ENCODE measurements at places on chromosomes 4 and X. TPM values are rescaled to one million over a fixed set of nuclear protein-coding genes. Genes with fewer than 3 reads are reported as not detected.

- no peak for DNase-seq
Observed at GRCh38 chr4:56158483-56158882, 209.7 kb downstream of the CEP135 start.

GRCh38 chr4:124053872-124054538 is 657.4 kb downstream of the SPRY1 start:
- no peak for DNase-seq

- no peak for DNase-seq
Observed at GRCh38 chr4:73608689-73609594, 11.3 kb downstream of the RASSF6 start.

- DNase-seq = no peak
Observed at GRCh38 chrX:117839544-117839943, 277.1 kb downstream of the KLHL13 start.

GRCh38 chr4:143307531-143307930 is 29.1 kb upstream of the GAB1 start:
- DNase-seq = no peak

Gene BMPR1B
- not detected for total RNA-seq

DNA sequence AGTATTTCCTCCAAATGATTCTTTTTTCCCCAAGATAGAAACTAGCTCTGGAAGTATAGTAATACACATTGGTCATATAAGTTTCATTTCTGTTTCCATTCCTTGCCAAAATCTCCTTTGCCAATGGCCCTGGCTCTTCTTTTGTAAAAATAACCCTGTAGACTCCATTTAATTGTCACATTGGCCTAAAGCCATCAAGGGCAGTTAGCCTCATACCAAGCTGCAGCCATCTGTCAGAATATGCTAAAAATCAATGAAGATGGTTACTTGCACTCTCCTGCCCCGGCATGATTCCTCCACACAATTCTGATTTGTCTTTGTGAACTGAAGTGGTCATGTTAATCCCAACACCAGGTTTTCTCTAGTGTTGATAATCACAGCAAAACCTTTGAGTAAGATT is 380.5 kb downstream of the SH2D1A start:
- DNase-seq = no peak

- no peak for DNase-seq
Observed at GRCh38 chrX:44003975-44004374, 30.8 kb upstream of the NDP start.

GRCh38 chr4:184064877-184065276 is 152.8 kb downstream of the ENPP6 start:
- no peak for DNase-seq

Gene GAGE2A
- total RNA-seq = not detected

DNA sequence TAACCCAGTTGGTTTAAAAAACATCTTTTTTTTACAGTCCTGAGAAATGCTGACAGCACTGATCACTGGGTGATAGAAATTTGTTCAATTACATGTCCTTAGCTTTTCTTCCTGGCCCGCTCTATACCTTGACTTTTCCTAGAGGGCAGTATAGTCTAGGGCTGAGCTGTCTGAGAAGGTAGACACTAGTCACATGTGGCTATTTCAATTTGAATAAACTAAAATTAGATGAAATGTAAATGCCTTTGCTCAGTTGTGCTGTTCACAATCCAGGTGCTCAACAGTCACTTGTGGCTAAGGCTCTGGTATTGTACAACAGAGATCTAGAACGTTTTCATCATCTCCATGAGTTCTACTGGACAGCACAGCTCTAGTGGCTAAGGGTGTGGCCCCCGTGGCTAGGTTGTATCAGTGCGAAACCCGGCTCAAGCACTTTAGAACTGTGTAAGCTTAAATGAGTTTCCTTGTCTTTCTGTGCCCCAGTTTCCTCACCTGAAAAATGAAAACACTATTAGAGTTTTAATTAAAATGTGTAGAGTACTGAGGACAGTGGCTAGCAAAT is 111.6 kb upstream of the WDR17 start:
- DNase-seq = no peak

DNA sequence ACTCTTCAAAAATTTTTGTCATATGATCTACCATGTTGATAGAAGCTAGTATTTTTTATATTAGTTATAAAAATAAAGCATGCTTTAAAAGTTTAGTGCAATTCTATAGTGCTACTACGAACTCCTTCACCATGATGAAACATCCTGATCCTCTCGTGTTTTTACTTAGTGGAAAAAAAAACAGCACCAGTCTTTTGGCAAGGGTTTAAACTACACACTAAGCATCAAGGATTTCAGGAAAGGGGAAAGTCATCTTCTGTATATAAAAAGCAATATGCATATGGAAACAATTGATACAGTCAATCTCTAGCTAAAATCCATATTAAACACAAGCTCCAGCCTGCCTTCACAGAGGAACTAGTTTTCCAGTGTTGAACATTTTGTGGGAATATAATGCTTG is 18.7 kb downstream of the CHM start:
- no peak for DNase-seq

DNA sequence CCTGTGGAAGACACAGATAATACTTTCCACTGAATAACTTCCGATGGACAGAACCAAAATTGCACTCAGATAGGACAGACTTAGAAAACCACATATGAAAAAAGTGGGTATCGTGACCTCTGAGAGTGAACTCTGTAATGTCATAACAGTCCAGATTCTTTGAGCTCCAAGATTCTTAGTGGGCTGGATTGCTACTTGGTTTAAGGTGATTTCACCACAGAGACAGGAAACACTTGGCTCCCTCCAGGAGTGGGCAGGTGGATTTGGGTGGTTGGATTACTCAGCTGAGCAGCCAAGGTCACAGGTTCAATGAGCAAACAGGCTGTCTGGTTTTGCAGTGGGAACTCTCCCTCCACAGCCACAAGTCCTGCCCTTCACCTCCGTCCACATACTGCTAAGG is 126.0 kb downstream of the AFAP1 start:
- DNase-seq = no peak

DNA sequence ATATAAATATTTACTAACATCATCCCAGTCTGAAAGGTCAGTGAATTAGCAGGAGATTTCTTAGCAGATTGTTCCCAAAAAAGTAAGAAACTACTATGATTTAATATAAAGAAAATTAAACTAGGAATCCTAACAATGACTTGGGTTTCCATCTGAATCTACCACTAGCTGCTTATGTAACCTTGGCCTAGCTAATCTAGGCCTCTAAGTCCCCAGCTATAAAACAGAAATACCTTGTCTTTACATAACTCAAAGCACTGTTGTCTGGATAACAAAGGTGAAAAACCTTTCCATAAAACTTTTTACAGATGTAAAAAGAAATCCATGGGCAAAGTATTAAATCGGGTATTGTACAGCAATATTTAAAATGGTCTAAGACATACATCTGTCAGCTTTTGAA is 3.0 kb downstream of the FBXL5 start:
- DNase-seq = no peak

Gene CT47B1
- not detected for total RNA-seq

- no peak for DNase-seq
Observed at GRCh38 chr4:159185591-159186023, 82.7 kb downstream of the RAPGEF2 start.

- no peak for DNase-seq
Observed at GRCh38 chr4:150021483-150021882, 56.8 kb upstream of the DCLK2 start.

DNA sequence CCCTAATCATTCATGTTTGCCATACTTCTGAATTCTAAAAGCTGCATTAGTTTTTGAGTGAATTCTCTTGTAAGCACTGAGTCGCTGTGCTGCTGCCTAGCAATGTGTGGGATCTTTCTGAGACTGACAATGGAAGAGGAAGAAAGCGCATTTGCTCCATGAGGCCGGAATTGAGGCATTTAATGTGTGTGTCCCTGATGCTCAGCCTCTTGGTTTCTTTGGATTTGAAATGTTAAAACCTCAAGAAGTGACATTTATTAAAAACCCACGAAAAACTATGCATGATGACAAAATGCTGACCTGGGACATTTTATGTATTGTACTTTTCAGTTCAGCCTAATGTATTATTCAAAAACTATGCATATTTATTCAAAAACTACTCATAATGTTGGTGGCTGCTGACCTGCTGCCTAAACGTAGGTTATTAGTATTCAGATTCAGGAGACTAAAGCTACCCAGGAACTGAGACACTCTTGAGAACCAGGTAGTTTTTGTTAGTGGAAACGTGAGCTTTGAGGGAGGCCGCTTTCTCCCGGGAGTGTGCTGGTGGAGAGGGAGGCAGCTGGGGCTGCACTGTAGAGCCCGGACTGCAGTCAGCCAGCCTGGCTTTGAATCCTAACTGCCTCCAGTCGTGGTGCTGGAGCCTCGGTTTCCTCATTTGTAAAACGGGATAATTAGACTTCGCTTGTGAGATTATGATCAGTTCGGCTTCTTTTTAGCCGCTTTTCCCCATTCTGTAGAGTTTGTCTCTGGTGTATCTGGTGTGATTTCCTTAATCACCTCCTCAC is 11.3 kb downstream of the RGS12 start:
- DNase-seq = no peak

GRCh38 chr4:121792966-121793365 is 8.2 kb upstream of the EXOSC9 start:
- DNase-seq = no peak

DNA sequence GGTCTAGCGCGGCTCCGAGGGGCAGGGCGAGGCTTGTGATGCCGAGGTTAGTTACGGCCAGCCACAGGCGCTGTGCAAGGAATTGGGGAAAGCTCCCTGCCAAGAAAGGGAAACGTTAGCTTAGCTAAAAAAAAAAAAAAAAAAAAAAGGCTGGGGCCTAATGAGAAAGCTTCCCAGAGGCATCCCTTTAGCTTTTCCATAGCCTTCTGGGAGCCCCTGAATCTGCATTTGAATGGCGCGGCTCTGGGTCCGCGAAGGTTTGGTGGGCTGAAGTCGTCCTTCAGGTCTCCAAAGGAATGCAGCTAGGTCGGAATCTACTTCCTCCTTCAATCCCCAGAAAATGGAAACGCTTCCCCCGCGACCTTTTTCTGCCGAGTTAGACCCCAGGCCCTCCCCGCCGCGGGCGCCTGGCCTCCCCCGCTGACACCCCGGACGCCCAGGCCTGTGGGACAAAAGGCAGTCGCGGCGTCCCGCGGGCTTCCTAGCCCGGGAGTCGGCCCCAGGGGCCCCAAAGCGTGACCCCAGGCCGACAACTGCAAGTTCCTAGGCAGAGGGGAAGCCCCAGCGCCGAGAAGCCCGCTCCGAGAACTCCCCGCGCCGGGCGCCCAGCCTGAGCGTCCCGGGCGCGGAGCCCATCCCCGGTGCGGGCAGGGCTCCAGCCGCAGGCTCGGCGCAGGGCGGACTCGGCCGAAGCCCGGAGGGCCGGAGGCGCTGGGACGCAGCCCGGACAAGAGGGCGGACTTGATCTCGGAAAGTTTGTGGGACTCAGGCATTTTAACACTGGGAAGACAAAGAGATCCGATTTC is 605 bp upstream of the FAT1 start:
- peak; percentile 37 for DNase-seq

- no peak for DNase-seq
Observed at GRCh38 chr4:56321251-56321650, 66.0 kb downstream of the AASDH start.

DNA sequence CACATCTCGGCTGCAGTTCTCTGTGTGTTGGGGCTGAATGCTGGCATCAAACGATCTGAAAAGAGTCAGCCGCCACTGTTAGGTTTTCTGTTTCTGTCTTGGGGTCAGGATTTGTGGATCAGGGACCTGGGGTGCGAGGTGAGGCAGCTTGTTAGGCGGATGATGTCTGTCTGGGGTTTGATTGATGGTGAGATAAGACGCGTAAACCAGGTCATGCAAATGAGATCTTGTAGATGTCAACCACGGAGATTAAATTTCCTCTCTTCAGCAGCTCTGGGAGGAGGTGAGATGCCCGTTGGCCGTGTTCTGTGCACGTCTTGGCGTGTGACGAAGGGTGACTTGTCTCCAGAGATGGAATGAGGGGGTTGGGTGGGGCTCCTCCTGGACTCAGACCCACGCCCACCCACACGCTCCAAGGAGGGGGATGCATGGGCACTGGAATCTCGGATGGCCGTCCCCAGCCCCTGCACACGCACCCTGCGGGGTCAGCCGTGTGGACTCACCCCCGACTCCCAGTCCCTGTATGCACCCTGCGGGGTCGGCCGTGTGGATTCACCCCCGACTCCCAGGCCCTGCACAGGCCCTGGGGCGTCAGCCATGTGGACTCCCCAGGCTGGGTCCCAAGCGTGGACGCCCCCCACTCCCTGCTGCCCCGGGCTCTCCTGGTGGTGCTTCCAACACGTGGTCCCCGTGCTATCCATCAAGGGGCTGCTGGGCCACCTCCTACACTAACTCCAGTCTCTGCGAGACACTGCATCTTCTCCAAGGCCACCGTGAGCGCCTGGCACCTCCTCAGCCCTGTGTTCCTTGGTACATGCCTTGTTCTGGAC is 16.0 kb upstream of the UVSSA start:
- DNase-seq = no peak

Gene CFAP47
- not detected for total RNA-seq

Gene RNF150
- total RNA-seq = not detected

Gene SSX3
- total RNA-seq = not detected

Gene EMD
- 68.1 TPM for total RNA-seq

- DNase-seq = no peak
Observed at GRCh38 chrX:5876984-5877596, 351.6 kb downstream of the NLGN4X start.

GRCh38 chr4:42142591-42142990 is 9.9 kb downstream of the BEND4 start:
- DNase-seq = no peak

DNA sequence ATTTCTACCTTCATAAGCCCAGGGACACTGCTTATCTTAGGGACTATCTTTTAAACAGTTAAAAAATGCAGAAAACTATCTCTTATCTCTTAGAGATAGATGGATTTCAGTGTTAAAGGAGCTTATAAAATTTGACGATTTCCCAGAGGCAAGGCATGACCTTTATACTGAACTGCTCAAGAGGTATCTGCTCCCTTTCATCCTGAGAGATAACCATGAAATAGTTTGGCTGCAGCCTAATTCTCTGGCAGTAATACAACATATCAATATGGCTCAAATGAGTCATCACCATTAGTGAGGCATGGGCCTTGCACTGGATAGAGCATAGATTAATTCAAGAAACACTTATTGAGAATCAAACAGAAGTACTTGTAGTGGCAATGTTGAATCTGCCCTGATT is 348.2 kb upstream of the GRIA3 start:
- DNase-seq = no peak

DNA sequence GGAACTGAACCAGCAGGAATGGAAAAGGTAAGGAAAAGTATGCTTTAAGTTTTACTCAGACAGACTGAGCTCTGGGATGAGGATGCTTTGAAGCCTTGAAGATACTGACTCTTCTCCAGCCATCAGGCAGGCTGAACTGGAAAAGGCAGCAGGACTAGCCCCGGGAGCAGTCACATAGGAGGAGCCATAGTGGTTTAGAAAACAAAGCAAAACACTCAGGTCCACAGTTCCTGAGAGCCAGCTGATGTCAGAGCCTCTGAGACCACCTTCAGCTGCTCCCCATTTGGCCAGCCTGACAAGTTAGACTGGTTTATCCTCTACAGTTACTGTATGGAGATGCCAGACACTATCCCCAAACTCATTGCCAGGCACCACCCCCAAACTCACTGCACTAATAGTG is 167.9 kb upstream of the CPEB2 start:
- no peak for DNase-seq

- DNase-seq = no peak
Observed at GRCh38 chrX:132271311-132271778, 52.1 kb upstream of the RAP2C start.

Gene TLR7
- total RNA-seq = 0.31 TPM

Gene TMPRSS11F
- total RNA-seq = not detected

Gene HMGB3
- total RNA-seq = 32.6 TPM

- no peak for DNase-seq
Observed at GRCh38 chrX:64198036-64198435, 7.5 kb downstream of the AMER1 start.

- DNase-seq = no peak
Observed at GRCh38 chr4:26083987-26084386, 170.0 kb downstream of the SMIM20 start.

- no peak for DNase-seq
Observed at GRCh38 chrX:131257367-131257766, 31.7 kb downstream of the IGSF1 start.

Measured in activated naive CD8-positive, alpha-beta T cell treated with anti-CD3 and anti-CD28 coated beads, Interleukin-2, amount 10 ng/mL, durations not matched to agents 7 days and 5 days (primary cell).